ENCODE measurements at places on chromosomes 2 and 18. TPM values are rescaled to one million over a fixed set of nuclear protein-coding genes. Genes with fewer than 3 reads are reported as not detected.

RIT2 gene
- total RNA-seq = not detected

ACTG2 gene
- total RNA-seq = 1,843 TPM

GRCh38 chr2:86286516-86286915 lies 50.9 kb downstream of the REEP1 start:
- no peak for DNase-seq

COL4A3 gene
- 17.8 TPM for total RNA-seq

FBXO48 gene
- 1.5 TPM for total RNA-seq

CNDP1 gene
- total RNA-seq = not detected

YWHAQ gene
- total RNA-seq = 182 TPM

GRCh38 chr2:229485857-229486256 lies 214.8 kb upstream of the PID1 start:
- DNase-seq = no peak

All from aorta (tissue), 5 donors.